ENCODE measurements at places on chromosomes 11 and 22.

GRCh38 chr11:11662578-11662977, 40.8 kb upstream of the GALNT18 start:
- no peak for DNase-seq

DNA sequence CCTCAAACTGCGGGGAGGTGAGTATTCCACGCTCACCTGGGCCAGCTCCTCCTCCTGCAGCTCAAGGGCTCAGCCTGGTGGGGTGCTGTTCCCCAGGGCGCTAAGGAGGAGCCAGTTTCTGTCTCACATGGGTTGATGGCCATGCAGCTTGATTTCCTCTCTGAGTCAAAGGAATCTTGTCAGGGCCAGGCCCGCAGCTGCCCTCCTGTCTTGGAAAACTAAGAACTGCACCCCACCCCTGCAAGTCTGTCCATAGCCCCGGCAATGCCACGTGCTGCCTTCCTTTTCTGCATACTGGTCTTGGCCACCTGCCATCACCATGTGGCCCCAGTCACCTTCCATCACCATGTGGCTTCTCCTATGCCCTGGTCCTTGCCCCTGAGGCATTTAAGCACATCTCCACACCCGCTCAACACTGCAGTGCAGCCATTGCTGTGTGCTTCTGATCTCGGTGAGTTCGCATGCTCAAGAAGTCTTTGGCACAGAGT, 35.2 kb upstream of the CLDN5 start:
- DNase-seq: no peak

DNA sequence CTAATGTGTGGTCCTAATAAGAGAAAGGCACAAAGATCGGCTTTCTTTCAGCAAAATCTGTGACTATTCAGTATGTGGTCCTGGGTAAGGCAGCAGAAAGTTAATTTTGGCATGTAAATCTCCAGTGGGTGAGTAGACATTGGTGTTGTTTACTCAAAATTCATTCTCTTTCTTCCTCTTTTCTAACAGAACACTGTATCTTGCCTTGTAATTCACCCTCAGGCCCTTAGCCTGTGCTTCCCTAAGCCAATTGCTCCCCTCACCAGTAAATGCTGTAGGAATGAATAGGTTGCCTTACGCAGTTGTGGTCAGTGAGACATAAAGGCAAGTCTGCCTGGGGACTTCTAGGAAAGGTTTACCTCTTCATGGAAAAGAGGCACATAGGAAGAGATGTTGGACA, 49.9 kb upstream of the PDE3B start:
- no peak for DNase-seq

DNA sequence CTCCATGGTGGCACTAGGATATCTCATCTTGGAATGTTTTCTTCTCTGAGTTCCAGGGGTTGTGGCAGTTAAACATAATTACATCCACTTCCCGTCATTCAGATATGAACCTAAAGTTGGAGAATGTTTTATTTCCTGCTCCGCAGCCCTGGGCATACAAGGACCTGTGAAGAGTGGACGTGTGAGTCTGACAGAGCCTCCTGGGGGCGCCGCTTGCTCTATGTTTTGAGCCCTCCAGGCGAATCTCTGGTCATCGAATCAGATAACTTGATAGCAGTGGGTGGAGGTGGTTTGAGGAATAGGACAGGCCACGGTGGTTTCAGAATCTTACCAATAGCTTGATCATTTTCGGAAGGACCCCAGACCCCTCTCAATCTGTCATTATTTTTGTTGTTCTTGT, 174.2 kb downstream of the NTM start:
- DNase-seq: no peak

DNA sequence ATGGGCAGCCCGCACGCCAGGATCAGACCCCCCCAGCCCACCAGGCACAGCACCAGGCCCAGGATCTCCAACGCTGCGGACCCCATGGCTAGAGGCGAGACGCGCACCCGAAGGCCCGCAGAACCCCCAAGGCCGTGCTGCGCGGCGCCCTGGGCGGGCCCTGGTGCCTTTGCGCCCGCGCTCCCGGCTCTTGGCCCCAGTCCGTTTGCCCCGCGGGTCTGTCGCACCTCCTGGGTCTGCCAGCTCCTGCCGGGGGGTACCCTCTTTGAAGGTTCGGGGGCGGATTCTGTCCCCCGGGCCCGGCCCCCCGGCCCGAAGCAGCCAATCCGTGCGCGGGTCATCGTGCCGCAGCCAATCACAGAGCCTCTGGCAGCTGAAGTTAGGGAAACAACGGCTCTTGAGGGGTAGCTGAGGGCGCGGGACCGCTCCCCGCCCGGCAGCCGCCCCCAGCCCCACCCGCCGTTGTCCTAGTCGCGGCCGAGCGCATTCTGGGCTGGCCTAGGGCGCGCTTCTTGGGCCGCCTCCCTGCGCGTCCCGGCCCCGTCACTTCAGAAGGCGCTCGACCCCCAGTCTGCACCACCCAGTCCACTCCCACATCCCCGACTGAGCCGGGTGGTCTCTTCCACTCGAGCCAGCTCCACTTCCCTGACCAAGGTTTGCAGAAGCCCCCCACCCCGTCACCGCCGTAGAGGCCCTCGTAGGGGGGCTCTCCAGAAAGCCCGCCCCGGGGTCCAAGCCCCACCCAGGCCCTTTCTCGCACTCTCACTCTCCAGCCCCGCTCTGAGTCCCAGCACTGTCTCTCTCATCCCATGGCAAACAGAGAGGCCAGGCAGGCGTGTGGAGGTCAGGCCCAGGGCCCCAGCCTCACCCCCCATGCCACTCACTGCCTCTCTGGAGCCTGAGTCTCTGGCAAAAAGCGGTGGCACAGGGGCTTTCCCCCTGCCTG, at the start of gene CLDN5:
TSS of gene CLDN5 (minus strand) at position 241 of the 946 bp plus-strand sequence. CDS start at position 86, 155 bp downstream.
- no peak for DNase-seq

Measured in left forelimb (tissue), 1 donor.